ENCODE measurements at places on chromosomes 4 and X.
A peak's percentile ranks its signal among the peaks of the same experiment; 100 is the strongest.

DNA sequence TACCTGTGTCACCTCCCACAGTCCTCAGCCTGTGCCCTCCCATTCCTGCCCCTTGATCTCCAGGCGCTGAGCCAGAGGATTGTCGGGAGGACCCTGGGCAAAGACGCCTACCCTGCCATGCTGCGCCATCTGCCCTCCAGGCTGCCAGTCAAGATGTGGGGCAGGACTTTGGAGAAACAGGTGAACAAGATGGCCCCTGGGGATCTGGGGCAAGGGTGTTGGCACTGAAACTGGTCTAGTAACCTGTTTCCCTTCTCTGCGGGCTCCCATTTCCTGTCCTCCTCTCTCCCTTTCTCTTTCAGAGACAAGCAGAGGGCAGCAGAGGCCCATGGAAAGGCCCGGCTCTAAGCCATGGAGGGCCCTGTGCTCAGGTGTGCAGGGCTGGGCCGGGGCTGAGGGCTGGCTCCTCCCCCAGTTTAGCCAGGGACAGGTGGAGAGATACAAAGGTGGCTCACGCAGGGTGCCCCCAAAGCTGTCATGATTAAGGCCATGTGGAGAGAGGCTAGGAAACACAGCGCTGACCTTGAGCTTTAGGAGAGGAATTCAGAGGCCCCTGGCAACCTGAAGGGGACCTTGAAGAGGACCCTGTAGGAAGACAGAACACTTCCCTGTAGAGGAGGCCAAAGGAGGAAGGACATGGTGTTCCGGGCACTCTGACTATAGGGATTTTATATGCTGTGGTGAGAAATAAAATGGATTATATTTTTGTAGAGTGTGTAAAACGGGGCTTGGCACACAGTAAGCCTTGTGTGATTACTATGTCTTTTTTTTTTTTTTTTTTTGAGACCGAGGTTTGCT lies at the start of gene GLOD5:
Gene GLOD5 (plus strand): TSS at position 74 of the 798 bp plus-strand sequence. CDS start 44 bp downstream, at position 118.
- no peak for DNase-seq

GRCh38 chrX:29699239-29699638 lies 516.1 kb upstream of the MAGEB2 start:
- DNase-seq = no peak

DNA sequence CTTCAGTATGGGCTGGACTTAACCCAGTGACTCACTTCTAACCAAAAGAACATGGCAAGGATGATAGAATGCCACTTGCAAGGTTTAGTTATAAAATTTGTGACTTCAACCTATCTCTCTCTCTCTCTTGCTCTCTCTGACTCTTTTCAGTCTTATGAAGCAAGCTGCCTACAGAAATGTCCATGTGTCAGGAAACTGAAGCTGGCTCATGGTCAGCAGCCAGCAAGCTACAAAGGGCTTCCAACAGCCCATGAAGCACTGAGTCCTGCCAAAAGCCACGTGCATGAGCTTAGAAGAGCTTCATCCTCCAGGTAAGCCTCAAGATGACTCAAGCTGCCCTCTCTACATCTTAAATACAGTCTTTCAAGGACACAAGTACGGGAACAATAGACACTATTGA lies 100.3 kb downstream of the HS3ST1 start:
- no peak for DNase-seq

DNA sequence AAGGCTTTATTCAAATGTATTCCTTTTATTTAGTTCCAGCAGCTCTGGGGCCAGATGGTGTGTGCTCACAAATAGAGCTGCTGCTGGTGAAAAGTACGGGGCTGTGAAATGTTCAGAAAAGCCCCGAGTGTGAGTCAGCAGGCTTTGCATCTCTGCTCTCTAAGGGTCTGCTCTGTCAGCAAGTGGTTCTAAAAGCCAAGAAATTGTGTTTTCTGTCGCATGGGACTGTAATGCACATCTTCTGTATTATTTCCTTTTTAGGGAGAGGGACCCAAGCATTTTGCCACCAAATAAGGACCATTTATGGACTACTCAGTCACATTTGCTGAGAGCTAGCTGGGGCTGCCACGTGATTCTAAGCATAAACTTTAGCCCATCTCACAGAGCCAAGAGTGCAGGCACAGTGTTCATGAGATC lies 82.9 kb upstream of the NHS start:
- no peak for DNase-seq

DNA sequence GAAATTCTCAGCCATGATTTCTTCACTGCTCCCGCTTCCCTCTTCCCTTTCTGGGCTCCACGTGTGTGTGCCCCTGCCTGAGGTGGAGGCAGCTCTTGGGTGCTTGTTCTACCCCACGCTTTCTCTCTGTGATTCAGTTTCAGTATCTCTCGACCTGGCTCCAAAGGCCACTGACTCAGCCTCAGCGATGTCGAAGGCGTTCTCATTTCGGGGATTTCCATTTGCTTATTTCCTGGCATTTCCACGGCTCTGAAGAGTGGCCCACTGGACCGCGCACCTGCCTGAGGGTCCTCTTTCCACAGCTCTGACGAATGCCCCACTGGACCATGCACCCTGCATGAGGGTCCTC lies 52.4 kb downstream of the GAK start:
- DNase-seq = no peak

- DNase-seq = peak; percentile 34
Observed at GRCh38 chr4:87219632-87220093, 755 bp downstream of the KLHL8 start.

- DNase-seq = no peak
Observed at GRCh38 chr4:11698846-11699590, 270.3 kb upstream of the HS3ST1 start.

- DNase-seq = no peak
Observed at GRCh38 chr4:177384856-177385397, 57.3 kb downstream of the AGA start.

DNA sequence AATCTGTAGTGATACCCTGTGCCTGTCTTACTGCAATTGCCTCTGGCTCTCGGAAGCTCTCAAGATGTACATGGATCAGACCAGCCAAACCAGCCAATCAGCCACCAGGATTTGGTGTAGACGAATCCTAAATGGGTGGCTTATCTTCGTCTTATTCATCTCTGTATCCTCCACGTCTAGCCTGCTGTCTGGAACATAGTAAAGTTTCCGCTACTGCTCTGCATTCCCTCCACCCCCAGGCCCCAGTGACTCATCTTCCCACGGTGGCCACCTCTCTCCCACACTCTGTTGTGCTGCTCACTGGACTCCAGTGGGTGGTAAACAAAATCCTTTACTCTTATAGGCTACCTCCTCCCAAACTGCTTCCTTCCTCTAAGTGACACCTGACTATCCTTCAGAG lies 37.8 kb downstream of the SEPTIN6 start:
- DNase-seq = no peak

GRCh38 chr4:110310795-110311194 lies 112.4 kb upstream of the ELOVL6 start:
- DNase-seq = no peak

DNA sequence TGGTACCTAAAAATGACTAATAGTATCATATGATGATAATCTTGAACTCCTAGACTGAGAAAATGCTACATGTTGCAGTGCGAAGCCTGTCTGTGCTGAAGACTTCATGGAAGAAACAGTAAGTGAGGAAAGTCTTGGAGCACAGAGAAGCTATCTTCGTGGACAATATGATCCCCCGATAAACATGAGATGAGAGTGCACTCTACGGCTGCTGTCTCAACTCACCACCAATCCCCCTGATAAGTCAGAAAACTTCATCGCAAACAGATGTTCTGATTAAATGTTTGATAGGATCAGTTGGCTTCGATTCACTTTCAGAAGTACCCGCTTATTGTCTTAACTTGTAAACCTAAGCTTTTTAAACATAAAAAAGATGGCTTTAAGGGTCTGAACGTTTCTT lies 130.2 kb downstream of the ELOVL6 start:
- no peak for DNase-seq

GRCh38 chr4:45477311-45477733 lies 646.5 kb downstream of the GABRG1 start:
- no peak for DNase-seq

DNA sequence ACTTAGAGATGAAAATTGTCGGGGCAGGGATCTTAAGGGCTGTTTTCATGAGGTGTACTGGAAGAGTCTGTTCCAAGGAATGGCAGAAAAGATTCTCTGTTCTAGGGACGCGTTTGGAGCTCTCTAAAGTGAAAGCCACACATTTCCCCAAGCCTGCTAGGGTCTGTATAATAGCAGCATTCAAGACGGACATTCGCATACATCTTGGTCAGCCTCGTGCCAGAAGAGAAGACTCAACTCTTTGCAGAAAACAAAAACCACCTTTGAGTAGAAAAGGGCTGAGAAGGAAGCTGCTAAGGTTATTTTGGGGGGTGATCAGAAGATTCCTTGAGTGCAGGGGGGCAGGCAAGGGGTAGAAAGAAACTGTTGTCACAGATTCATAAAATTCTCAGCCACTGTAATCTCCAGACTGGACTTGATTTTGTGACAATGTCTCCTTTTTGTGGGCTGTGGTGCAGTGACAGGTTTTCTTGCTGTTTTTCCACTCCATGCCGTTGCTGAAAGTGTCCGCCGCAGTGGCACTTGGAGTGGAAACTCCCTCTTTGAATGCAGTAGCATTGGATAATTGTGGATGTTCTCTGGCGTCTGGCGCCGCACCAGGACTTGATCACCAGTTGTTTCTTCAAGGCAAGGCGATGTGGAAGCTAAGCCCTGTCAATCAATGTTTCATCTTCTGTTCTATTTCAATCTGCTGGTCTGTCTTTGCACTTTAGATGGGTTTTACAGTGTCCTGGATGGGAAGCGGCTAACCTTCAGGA lies 2.9 kb downstream of the GYG2 start:
- no peak for DNase-seq

DNA sequence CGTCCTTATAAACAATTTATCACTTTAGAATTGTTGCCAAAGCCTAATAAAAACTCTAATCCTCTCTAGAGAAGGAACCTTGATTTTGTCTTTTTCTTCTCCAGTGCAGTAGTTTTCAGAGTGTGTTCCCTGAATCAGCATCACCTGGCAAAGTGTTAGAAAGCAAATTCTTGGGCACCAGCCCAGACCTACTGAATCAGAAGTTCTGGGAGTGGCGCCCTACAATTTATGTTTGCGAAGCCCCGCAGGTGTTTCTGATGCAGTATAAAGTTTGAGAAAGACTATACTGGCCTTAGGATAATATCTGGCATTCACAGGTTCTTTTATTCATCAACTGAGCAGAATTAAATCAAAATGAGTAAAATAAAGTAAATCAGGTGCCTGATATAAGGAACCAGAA lies 645.8 kb upstream of the ATOH1 start:
- DNase-seq = no peak

- no peak for DNase-seq
Observed at GRCh38 chr4:3225071-3225850, 23.7 kb upstream of the MSANTD1 start.

- no peak for DNase-seq
Observed at GRCh38 chr4:6288871-6289270, 19.2 kb downstream of the WFS1 start.

DNA sequence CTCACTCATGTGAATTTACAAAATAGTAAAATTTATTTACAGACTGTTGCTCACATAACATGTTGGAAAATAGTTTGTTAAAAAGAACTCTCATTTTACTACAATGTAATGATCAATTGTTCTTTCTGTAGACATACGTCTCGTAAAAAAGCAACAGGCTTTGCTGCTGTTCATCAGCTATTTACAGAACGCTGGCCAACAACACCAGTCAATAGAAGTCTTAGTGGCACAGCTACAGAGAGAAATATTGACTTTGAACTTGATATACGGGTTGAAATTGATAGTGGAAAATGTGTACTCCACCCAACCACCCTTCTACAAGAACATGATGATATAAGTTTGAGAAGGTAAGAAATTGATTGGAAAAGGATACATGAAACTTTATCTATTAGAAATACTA lies 47.6 kb upstream of the ADAD1 start:
- no peak for DNase-seq

- no peak for DNase-seq
Observed at GRCh38 chr4:4582653-4583052, 40.8 kb upstream of the STX18 start.

DNA sequence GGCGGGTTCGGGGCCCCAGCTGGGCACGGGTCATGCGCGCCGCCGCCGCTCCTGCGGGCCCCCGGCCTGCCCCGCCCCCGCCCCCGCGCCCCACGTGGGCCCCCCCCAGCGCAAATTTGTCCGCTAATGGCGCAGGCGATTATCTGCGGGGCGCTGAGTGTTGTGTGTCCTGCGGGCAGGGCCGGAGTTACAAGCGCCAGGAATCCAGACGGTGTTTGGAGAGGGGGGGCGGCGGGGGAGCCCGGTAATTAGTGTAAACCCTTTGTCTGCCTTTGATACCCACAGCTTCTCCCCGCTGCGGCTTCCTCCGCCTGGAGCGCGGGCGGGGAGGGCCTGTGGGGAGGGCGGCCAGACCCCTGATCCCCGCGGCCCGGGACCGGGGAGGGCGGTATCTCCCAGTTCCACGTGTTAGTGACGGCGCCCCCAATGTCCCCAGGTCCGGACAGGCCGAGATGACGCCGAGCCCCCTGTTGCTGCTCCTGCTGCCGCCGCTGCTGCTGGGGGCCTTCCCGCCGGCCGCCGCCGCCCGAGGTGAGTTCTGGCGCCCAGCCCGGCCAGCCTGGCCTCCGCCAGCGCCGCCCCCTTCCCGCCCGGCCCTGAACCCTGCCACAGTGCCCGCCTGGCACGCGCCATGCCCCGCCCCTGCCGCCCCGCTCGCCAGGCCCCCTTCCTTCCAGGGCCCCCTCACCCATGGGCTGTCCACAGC lies 761 bp downstream of the FGFRL1 start:
- DNase-seq = no peak

- DNase-seq = no peak
Observed at GRCh38 chrX:105315248-105315647, 94.8 kb upstream of the TEX13A start.

- no peak for DNase-seq
Observed at GRCh38 chr4:112751447-112751846, 114.5 kb downstream of the LARP7 start.

DNA sequence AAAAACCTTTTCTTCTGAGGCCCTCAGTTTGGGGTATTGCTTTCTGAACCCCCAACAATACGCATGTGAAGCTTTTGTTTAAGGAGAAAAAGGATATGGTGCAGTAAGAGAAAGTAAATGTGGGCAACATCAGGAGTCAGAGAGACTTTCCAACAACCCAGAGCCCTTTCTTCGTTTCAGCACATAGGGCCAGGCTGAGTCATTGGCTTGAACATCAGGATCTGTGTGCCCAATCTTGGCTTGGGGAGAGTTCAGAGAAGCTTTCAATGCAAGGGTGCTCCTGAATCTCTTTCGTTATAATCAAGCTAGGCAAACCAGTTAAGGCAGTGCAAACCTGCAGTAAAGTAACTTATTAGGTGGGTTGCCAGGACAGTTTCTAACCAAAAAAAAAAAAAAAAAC lies 191.2 kb downstream of the FRMPD4 start:
- no peak for DNase-seq
